ENCODE measurements at places on chromosomes 12 and 14.

- no peaks in the 10 kb centered on the region for H3K36me3 ChIP-seq
- no peak overlapping the region for H3K27ac ChIP-seq
- no peak overlapping the region for H3K4me3 ChIP-seq
- no peaks in the 10 kb centered on the region for H3K27me3 ChIP-seq
These were observed 48.6 kb upstream of the E2F7 start for GRCh38 chr12:77113971-77114370.

- no peak for DNase-seq
- no peaks in the 10 kb centered on the region for H3K27me3 ChIP-seq
- H3K27ac ChIP-seq: no peak overlapping the region
- peaks cover 48% of the 10 kb centered on the region for H3K36me3 ChIP-seq
- H3K4me1 ChIP-seq: peaks cover 5% of the 10 kb centered on the region
These were observed 150.3 kb downstream of the CEP83 start for GRCh38 chr12:94309373-94309772.

GRCh38 chr12:65941388-65941787 is 117.1 kb downstream of the HMGA2 start:
- no peak overlapping the region for H3K27ac ChIP-seq
- H3K27me3 ChIP-seq: no peaks in the 10 kb centered on the region

DNA sequence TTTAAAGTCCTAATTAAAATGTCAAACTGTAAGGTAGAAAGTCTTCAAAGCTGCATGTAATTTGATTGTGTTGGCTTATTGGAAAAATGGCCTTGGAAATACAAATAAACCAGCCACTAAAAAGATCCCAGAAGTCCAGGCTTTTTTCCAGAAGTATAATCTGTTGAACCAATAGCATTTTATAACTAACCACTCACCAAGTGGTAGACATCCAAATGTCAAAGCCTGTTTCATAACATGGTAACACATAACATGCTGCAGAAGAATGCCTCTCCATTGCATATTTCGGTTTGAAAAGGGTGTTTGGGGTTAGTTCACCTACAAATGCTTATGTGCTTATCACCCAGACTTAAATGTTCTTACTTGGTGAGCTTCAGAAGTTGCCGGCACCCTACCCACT is 183.7 kb upstream of the DIO2 start:
- no peaks in the 10 kb centered on the region for H3K36me3 ChIP-seq
- H3K4me1 ChIP-seq: no peaks in the 10 kb centered on the region
- no peak overlapping the region for H3K4me3 ChIP-seq
- DNase-seq: no peak

- H3K27ac ChIP-seq: peak overlapping the region; percentile 21
- H3K27me3 ChIP-seq: peaks cover 7% of the 10 kb centered on the region
- no peak overlapping the region for H3K4me3 ChIP-seq
- H3K36me3 ChIP-seq: no peaks in the 10 kb centered on the region
- DNase-seq: peak; percentile 83
- H3K4me1 ChIP-seq: peaks cover 2% of the 10 kb centered on the region
These were observed 19.2 kb upstream of the MAP1LC3B2 start for GRCh38 chr12:116539905-116540482.
